T-helper 2 cell (primary cell): ENCODE measurements at places on chromosomes 11 and 22.

DNA sequence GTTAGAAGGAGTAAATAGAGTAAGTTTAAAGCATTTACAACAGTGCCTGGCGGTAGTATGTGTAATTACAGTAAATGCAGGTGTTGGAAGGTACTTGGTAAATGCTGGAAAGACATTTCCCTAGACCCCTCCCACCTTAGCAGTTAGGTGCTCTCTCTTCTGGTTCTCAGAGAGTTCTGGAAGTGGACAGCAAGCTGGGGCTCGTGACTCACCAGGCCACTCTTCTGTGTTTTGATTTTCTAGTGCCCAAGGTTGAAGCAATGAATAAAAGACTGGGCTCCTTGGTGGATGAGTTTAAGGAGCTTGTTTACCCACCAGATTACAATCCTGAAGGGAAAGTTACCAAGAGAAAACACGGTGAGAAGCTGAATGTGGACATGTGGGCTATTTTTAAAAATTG lies 27.6 kb downstream of the SNU13 start:
- no peak for DNase-seq

GRCh38 chr11:112588252-112588694 lies 327.6 kb upstream of the PLET1 start:
- DNase-seq: peak; percentile 13

- no peak for DNase-seq
These were observed 11.2 kb downstream of the CD82 start for GRCh38 chr11:44576656-44577055.

- no peak for DNase-seq
These were observed 292.2 kb upstream of the MPPED2 start for GRCh38 chr11:30878400-30878799.

DNA sequence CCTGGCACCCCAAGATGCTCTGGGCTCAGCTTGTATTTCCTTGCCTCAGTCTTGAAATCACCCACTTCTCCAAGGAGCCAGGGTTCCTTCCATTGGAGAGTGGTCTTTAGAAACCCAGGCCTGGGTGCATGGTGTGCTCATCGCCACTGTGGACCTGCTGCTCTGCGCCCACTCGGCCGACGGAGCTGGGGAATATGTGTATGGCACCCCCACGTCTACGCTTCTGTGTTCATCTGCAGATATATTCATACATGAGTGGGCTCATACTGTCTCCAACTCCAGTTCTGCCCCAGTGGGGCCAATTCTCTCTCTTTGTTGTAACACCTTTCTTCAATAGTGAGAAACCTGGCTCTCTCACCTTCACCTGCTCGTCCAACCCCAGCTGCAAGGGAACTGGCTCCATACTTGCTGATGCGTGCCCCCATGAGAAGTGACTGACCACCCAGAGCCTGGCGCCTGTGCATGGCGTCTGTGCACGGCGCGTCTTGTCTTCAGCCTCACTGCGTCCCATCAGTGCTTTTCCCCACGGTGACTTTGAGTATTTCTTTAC lies 39.8 kb downstream of the KCNQ1 start:
- no peak for DNase-seq

GRCh38 chr11:124577716-124578427 lies 8.1 kb downstream of the OR8A1 start:
- no peak for DNase-seq

- DNase-seq: no peak
These were observed 197.2 kb downstream of the BRD1 start for GRCh38 chr22:49630448-49630946.

- DNase-seq: no peak
These were observed 2.2 kb downstream of the MRPL23 start for GRCh38 chr11:1949302-1949701.

- no peak for DNase-seq
These were observed 65.1 kb upstream of the CD44 start for GRCh38 chr11:35073691-35074419.

GRCh38 chr11:76748948-76749347 lies 34.2 kb upstream of the TSKU start:
- no peak for DNase-seq

GRCh38 chr11:122750049-122750448 lies 88.3 kb upstream of the CRTAM start:
- no peak for DNase-seq

- DNase-seq: no peak
These were observed 6.3 kb downstream of the C22orf31 start for GRCh38 chr22:29055192-29055830.

DNA sequence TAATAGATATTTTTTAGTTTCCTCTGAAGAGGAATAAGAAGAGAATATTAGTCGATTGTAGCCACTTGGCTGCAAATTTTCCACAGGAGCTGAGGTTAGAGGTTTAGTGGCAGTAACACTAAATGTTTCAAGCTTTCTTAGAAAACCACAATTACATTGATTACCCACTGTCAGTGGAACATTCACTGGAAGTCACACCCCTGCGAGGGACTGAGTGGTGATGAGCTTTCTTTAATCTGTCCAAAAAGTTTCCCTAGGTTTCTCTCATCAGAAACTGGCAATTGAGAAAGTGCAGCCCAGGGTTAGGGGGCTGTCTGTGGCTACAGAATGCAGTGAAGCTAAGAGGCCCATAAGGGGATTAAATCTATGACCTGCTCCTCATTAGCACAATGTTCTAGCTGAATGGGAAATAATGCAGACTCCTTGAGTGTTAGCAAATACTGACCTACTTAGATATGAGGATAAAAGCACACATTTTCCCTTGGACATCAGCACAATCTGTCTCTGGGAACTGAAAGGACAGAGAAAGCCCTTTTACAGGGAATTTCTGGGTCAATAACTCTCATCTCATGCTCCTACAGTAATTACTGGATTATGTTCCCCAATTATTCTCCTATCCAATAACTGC lies 189.5 kb downstream of the FAM76B start:
- no peak for DNase-seq

- no peak for DNase-seq
These were observed 24.4 kb downstream of the AASDHPPT start for GRCh38 chr11:106101819-106102218.

DNA sequence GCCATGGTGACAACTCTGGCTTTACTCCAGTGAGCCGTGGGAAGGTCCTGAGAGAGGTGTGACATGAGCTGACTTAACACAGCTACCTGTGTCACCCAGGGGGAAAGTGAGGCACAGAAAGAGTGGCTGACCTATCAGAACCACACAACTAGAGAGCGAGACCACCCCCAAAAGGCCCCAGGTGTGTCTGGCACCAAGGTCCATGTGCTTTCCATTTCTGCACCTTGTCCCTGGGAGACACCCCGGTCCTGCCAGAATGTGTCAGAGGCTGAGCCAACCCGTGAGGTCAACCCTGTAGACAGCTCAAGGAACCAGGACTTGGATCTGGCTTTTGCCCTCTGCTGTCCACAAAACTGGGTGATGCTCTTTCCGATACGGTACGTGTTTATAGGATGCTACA lies 9.8 kb downstream of the MAFF start:
- DNase-seq: no peak

- DNase-seq: no peak
These were observed 20.0 kb upstream of the ADA2 start for GRCh38 chr22:17239156-17239701.

- no peak for DNase-seq
These were observed 31.0 kb downstream of the TMPRSS5 start for GRCh38 chr11:113675003-113675561.

DNA sequence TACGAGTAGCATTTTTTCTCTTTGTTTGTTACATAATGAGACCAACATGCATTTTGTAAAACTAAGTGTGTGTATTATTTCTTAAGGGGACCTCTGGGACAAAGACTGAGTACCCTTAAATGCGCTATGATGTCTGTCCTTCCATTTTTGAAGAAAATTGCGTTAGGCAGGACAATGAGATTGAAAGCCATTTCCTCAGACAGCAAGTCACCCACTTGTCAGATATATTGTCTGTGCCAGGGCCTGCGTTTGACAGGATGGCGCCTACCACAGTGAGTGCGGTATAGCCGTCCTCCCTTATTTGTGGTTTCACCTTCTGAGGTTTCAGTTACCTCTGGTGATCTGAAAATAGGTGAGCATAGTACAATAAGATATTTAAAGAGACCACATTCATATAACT lies 2.2 kb downstream of the AP2A2 start:
- peak; percentile 69 for DNase-seq

- no peak for DNase-seq
These were observed 51.9 kb upstream of the MN1 start for GRCh38 chr22:27853424-27853823.
